Type B pancreatic cell (in vitro differentiated cells): ENCODE measurements at places on chromosomes 11 and 22.

- H3K4me3 ChIP-seq = no peak overlapping the region
- peaks cover 17% of the 10 kb centered on the region for H3K36me3 ChIP-seq
- peaks cover 13% of the 10 kb centered on the region for H3K4me1 ChIP-seq
Measured at GRCh38 chr22:33405194-33405593, 347.0 kb upstream of the SYN3 start.

DNA sequence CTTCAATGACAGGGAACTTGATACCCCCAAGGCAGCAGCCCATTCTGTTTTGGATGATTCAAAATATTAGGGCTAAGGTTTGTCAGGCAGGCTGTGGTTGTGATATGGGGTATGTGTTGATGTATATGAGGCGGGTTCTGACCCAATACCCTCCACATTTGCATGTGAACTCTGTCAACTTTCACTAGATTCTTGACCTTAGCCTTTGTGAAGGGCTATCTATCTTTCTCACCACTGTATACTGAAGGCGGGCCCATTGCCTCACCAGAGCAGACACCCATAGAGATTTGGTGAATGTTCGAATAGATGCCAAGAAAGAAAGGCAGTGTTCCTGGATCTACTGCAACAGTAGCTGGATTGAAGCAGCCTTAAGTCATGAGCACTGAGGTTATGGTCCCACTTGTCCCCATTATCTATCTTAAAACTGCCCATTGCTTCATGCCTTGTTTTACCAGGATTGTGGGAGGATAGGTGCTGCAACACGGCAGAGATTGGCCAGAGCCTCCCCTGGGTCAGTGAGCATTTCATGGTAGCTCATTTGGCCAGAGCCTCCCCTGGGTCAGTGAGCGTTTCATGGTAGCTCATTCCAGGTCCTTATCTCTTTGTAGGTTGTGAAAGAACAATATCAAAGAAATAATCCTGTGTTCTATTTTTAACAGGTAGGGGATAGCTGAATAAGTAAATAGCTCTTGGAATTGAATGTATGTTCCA lies 399.6 kb downstream of the TMEM135 start:
- DNase-seq = no peak
- H3K36me3 ChIP-seq = no peaks in the 10 kb centered on the region
- no peaks in the 10 kb centered on the region for H3K4me1 ChIP-seq
- H3K4me3 ChIP-seq = no peak overlapping the region
- peaks cover 3% of the 10 kb centered on the region for H3K27me3 ChIP-seq

DNA sequence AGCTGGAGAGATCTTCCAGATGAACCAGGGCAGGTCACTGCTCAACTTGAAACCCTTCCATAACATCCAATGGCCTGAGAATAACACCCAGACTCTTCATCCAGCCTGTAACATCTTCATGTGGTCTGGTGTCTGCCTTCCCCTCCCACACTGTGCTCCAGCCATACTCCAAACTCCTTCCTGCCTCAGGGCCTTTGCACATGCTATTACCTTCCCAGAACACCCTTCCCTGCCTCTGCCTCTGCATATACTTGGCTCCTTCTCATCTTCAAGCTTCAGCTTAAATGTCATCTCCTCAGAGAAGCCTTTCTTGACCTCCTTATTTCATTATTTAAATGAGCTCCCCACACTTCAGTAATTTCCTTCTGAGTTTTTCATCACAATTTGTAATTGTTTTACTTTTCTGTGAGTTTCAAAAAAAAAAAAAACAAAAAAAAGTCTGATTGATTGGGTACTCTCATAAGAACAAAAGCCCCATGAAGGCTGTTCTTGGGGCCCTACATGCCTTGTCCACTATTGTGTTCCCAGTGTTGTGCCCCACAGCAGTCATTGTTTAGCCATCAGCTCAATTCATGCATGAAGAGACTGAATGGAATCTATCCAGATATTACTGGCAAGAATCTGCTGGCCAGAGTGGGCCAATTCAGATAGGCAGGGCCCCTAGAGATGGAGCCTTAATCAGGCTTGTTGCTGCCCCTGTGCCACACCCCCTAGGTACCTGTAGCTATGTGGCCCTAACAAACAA lies 22.1 kb downstream of the LMO1 start:
- H3K27me3 ChIP-seq = peaks cover 22% of the 10 kb centered on the region
- H3K36me3 ChIP-seq = no peaks in the 10 kb centered on the region
- no peak overlapping the region for H3K4me3 ChIP-seq
- DNase-seq = no peak
- no peak overlapping the region for H3K27ac ChIP-seq

GRCh38 chr11:31863170-31863832 lies 52.2 kb upstream of the PAX6 start:
- H3K4me1 ChIP-seq = no peaks in the 10 kb centered on the region
- no peak overlapping the region for H3K4me3 ChIP-seq
- H3K27me3 ChIP-seq = peaks cover 25% of the 10 kb centered on the region

DNA sequence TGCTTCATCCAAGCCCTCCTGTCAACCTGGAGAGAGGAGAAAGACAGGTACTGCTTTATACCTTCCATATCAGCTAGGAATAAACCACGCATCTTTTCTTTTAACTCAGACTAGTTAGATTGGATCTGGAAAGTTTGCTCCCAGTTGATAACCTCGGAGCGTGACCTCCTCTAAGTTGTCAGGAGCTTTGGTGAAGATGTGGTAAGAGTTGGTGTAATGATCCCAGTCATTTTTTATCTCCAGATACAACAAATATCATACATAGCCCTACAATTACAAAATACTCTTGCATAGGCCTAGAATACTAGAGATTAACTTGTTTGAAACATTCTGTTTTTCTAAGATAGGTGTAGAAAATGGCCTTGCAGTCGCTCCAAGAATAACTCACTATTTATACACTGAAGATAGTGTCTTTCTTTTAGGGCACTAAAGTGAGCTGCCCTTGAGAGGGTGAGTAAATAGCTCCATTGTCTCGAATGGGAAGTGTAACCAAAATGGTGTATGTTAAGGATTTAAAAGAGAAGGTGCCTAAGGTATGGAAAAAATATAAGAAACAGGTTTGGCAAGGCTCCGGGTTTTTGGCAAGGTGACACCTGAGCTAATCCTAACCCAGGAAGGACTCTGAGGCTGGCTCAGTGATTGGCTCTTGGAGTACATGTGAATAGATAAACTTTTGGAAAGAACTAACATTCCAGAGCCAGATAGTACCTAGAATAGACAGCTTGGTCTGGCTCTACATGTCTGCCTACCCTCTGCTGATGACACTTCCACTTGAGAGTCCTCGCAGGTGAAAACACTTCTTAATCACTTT lies 59.4 kb downstream of the GLYATL1 start:
- H3K27me3 ChIP-seq = peaks cover 70% of the 10 kb centered on the region
- H3K36me3 ChIP-seq = no peaks in the 10 kb centered on the region
- no peaks in the 10 kb centered on the region for H3K4me1 ChIP-seq
- H3K4me3 ChIP-seq = no peak overlapping the region

- no peak for DNase-seq
- no peaks in the 10 kb centered on the region for H3K27me3 ChIP-seq
- peaks cover 8% of the 10 kb centered on the region for H3K4me1 ChIP-seq
- H3K27ac ChIP-seq = peak overlapping the region; percentile 1
- H3K36me3 ChIP-seq = peaks cover 3% of the 10 kb centered on the region
Measured at GRCh38 chr22:44870021-44870420, 117.6 kb downstream of the ARHGAP8 start.

DNA sequence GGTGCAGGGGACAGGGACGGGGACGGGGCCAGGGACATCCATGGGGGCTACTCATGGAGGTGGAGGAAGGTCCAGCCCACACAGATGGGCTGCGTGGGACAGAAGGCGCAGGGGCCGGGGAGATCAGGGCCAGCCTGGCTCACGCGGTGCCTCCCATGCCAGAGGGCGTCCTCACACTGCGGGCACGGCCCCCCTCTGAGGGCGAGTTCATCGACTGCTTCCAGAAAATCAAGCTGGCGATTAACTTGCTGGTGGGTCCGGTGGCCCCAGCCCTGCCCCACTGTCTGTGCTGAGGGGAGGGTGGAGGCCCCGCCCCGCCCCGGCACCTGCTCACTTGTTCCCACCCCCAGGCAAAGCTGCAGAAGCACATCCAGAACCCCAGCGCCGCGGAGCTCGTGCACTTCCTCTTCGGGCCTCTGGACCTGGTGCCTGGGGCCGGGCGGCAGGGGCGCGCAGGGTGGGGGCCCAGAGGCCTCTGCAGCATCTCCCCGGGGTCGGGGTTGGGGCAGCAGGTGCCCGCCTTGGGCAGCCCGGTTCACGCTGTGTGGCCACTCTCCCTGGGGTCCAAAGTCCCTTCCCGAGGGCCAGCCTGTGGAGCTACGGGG lies 15.8 kb downstream of the EPS8L2 start:
- peaks cover 32% of the 10 kb centered on the region for H3K27me3 ChIP-seq
- H3K4me1 ChIP-seq = peaks cover 9% of the 10 kb centered on the region
- DNase-seq = peak; percentile 70
- no peak overlapping the region for H3K27ac ChIP-seq
- H3K36me3 ChIP-seq = no peaks in the 10 kb centered on the region

GRCh38 chr11:17923217-17923616 lies 89.6 kb downstream of the SERGEF start:
- peaks cover 6% of the 10 kb centered on the region for H3K36me3 ChIP-seq
- DNase-seq = no peak
- H3K27me3 ChIP-seq = no peaks in the 10 kb centered on the region
- no peak overlapping the region for H3K27ac ChIP-seq

DNA sequence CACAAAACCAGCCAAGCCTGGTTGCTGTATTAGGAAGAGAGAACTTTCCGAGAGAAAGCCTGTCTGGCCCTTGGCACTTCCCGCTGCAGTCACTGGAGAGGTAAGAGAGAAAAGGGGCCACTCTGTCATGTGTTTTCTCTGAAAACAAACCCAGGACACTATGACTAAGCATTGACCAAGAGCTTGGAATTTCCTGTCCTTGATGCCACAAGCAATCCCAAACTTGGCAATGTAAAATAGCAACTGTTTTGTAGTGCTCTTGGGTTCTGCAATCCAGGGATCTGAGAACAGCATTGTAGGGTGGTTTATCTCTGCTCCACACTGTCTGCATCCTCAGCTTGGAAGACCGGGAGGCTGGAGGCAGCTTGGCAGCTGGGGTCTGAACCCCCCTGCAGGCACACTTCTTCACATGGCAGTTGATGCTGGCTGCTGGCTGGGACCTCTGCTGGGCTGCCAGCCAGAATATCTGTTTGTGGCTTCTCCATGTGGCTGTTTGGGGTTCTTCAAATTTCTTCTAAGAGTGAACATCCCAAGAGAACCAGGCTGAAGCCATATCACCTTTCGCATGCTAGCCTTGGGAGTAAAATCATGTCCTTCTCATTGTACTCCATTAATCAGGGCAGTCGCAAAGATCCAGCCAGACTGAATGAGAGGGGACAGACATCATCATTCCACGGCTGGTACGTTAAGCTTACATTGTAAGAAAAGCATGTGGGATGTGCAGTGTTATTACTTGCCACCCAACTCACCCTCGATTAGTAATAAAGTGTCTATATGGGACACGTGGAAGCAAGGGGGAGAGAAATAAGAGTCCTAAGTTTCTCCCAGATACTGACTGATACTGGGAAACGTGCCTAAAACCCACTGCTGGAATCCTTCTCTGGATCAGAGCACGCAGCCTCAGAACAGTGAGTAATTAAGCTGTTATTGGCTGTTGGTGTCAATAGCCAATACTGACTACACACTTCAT lies 537.4 kb upstream of the B3GAT1 start:
- peaks cover 7% of the 10 kb centered on the region for H3K27me3 ChIP-seq
- no peak for DNase-seq
- no peak overlapping the region for H3K27ac ChIP-seq
- H3K36me3 ChIP-seq = no peaks in the 10 kb centered on the region
- peaks cover 6% of the 10 kb centered on the region for H3K4me1 ChIP-seq
